Fibroblast of lung (primary cell): ENCODE measurements at places on chromosomes 1 and 21. TPM values are rescaled to one million over a fixed set of nuclear protein-coding genes. Genes with fewer than 3 reads are reported as not detected.

GRCh38 chr1:117173006-117173405, 37.7 kb downstream of the VTCN1 start:
- no peak overlapping the region for H3K27ac ChIP-seq
- H3K4me3 ChIP-seq = no peak overlapping the region
- no peaks in the 10 kb centered on the region for H3K36me3 ChIP-seq
- H3K4me1 ChIP-seq = no peaks in the 10 kb centered on the region
- no peak for DNase-seq
- no peaks in the 10 kb centered on the region for H3K27me3 ChIP-seq

DNA sequence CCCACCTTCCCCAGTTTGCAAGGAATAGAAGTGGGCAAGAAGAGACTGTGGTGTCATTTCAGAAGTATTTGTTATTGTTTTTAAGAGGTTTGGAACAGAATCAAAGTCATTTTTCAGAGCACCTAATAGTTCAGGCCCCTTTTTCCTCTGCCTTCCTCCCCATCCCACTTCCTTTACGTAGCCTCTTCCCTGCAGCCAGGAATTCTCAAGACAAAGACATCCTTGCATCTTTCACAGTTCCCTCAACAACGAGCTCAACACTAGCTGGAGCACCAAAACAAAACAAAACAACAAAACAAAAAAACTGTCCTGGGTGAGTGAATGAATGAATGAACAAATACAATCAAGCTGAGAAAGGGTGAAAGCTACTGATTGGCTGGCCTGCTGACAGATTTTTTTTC, 7.0 kb downstream of the PALMD start:
- no peak for DNase-seq
- H3K27me3 ChIP-seq = no peaks in the 10 kb centered on the region
- H3K4me1 ChIP-seq = no peaks in the 10 kb centered on the region
- no peak overlapping the region for H3K27ac ChIP-seq
- H3K4me3 ChIP-seq = no peak overlapping the region

DNA sequence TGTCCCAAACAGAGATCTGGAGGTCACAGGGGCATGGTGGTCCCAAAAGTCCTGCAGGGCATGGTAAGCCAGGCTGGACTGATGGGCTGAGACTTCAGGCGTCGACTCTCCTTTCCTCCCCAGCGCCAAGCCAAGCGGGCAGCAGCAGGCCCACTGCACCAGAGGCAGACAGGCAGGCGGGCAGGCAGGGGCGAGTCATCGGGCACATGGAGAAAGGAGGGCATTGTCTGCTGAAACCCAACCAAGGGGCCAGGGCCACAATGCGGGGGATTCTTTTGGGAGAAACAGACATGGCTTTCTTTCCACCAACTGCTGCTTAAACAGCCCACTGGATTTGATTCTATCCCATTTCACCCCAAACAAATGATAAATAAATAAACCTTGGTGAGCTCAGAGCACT, 46.2 kb downstream of the TRABD2B start:
- no peak overlapping the region for H3K4me3 ChIP-seq
- H3K36me3 ChIP-seq = no peaks in the 10 kb centered on the region
- H3K27ac ChIP-seq = no peak overlapping the region

The HMGCS2 gene
- not detected in 2 replicates for total RNA-seq

DNA sequence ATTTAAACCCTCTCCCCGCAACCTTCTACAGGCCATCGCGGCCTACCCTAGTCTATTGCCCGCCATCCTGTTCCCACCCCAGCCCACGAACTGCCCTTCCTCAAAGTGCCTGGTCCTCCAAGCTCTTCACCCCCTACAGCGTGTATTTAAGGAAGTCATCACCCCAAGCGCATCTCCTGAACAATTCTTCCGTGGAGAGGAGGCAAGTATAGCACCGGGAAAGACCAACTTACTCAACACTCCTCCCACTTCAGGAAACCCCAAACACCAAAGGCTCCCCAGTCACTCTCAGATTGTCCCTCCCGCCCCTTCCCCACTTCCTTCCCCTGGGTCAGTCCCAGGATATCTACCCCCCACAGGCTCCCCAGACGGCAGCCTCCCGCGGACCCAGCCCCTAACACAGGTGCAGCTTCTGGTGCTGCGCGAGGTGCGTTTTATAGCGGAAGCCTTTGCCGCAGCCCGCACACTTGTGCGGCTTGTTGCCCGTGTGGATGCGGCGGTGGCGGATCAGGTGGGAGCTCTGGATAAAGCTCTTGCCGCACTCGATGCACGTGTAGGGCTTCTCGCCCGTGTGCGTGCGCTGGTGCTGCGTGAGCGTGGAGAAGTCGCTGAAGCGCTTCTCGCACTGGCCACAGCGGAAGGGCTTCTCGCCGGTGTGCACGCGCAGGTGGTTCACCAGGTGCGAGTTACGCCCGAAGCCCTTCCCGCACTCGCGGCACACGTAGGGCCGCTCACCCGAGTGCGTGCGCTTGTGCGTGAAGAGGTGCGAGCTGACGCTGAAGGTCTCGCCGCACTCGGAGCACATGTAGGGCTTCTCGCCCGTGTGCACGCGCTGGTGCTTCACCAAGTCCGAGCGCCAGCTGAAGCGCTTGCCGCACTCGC, 25.5 kb downstream of the ZNF697 start:
- H3K4me3 ChIP-seq = no peak overlapping the region
- no peak for DNase-seq
- peaks cover 16% of the 10 kb centered on the region for H3K4me1 ChIP-seq
- H3K27ac ChIP-seq = no peak overlapping the region
- H3K36me3 ChIP-seq = peaks cover 11% of the 10 kb centered on the region
- H3K27me3 ChIP-seq = no peaks in the 10 kb centered on the region

DNA sequence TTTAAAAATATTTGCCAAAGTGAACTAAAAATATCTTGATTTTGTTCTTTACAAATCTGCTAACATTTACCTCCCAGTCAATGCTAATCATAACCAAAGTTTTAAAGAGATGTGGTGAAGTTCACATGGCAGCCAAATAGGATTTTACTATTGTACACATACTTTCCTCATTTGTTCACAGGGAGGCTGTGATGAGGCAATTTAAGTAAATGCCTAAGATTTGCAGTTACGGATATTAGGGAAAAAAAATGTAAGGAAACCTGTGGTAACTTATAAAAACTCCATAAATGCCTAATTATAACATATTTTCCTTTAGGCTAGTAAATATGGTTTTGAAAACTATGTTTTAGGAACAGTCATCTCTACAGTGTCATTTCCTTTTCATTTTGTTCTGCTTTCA, 32.4 kb downstream of the RGS5 start:
- peak; percentile 18 for DNase-seq
- peak overlapping the region; percentile 35 for H3K27ac ChIP-seq
- H3K4me3 ChIP-seq = no peak overlapping the region
- no peaks in the 10 kb centered on the region for H3K27me3 ChIP-seq

The TRIM67 gene
- total RNA-seq = under 0.01 and 0.17 TPM in 2 replicates

GRCh38 chr1:205150651-205151428, 29.1 kb upstream of the RBBP5 start:
- DNase-seq = no peak
- no peak overlapping the region for H3K4me3 ChIP-seq
- no peak overlapping the region for H3K27ac ChIP-seq
- H3K36me3 ChIP-seq = peaks cover 5% of the 10 kb centered on the region

The OR2AK2 gene
- total RNA-seq = not detected in 2 replicates

DNA sequence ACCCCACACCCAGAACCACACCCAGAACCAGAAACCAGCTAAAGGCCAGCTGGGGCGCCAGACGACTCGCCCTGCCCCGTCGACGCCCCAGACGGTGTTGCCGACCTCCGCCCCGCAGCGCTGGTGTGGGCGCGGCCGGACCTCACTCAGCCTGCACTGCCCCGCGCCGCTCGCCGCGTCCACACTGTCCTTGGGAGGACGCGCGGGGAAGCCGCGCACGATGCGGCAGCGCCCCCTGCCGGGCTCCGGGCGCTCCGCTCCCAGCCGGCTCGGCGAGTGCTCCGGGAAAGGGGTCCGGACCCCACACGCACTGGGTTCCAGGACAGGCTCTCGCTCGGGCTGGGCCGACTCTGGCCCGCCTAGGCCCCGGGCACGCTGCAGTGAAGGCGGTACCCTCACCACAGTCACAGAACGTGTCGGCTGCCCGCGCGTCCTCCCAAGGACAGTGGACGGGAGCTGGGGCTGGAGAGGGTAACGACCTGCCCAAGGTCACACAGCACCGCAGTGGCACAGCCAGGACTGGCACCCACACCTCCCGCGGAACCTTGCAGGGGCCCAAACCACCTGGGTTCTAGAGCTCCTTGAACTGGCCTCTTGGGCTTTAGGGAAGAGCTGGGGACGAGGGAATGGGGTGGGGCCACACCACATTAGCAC, 90.2 kb downstream of the DMRTA2 start:
- DNase-seq = peak; percentile 33
- no peak overlapping the region for H3K27ac ChIP-seq
- H3K4me1 ChIP-seq = peaks cover 4% of the 10 kb centered on the region
- H3K36me3 ChIP-seq = no peaks in the 10 kb centered on the region
- no peaks in the 10 kb centered on the region for H3K27me3 ChIP-seq

- no peak overlapping the region for H3K27ac ChIP-seq
- DNase-seq = no peak
- peaks cover 7% of the 10 kb centered on the region for H3K36me3 ChIP-seq
These were observed 6.6 kb downstream of the WDR77 start for GRCh38 chr1:111442457-111442856.

The FAM177B gene
- not detected in 2 replicates for total RNA-seq
